Fibroblast of gingiva (primary cell): ENCODE measurements at places on chromosomes 6 and 20.

GRCh38 chr6:79143320-79143898 is 65.4 kb upstream of the PHIP start:
- no peak for DNase-seq

DNA sequence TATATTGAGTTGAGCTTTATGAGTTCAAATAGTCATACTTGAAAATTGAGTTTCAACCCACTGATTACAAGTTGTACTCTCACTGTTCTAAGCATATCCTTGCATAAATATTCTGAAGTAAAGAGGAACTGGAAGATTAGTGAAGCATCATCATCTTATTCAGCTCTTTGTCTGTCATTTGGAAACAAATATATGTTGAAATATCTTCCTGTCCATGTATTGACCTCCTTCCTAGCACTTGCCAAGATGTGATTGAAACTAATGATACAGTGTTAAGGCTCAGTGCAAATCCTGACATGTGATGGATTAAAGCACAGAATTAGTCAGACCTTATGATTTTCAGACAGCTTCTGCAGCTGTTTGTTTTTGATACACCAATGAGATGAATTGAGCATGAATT is 434.3 kb downstream of the TBC1D32 start:
- no peak for DNase-seq

DNA sequence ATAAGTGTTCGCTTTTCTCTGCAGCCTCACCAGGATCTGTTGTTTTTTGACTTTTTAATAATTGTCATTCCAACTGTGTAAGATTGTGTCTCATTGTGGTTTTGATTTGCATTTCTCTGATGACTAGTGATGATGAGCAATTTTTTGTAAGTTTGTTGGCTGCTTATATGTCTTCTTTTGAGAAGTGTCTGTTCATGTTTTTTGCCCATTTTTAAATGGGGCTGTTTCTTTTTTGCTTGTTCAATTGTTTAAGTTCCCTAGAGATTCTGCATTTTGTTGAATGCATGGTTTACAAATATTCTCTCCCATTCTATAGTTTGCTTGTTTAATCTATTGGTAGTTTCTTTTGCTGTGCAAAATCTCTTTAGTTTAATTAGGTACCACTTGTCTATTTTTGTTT is 295.9 kb downstream of the PACRG start:
- no peak for DNase-seq

GRCh38 chr6:161290751-161291150 is 16.9 kb upstream of the AGPAT4 start:
- no peak for DNase-seq

GRCh38 chr20:3068075-3068474 is 3.3 kb upstream of the OXT start:
- no peak for DNase-seq

GRCh38 chr20:57930351-57930750 is 220.5 kb upstream of the PMEPA1 start:
- no peak for DNase-seq

- DNase-seq = peak; percentile 7
Measured at GRCh38 chr6:54173089-54173488, 61.8 kb downstream of the MLIP start.

- DNase-seq = peak; percentile 5
Measured at GRCh38 chr6:46262928-46263706, 92.3 kb upstream of the ENPP5 start.

DNA sequence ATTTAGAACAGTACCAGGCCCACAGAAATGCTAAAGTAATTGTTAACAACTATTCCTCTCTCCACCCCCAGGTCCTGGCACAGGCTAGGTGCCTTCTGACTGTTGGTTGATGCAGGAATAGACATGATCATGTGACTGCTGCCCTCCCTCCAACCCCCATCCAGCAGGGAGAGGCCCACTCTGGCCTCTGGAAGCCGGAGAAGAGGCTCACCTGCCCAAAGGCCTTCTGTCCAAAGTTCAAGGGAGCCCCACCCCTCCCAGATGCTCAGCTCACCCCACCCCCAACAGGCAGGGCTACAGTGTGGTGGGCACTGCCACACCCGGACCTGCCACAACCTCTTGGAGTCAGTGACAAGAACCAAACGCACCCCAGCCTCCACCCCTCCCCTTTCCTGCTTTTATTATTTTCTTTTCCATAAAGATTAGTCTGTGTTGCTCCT is 26.9 kb upstream of the FOXP4 start:
- DNase-seq = no peak

GRCh38 chr6:37516076-37516919 is 16.6 kb upstream of the CCDC167 start:
- no peak for DNase-seq

- no peak for DNase-seq
Measured at GRCh38 chr6:3899970-3900439, 50.8 kb downstream of the FAM50B start.

DNA sequence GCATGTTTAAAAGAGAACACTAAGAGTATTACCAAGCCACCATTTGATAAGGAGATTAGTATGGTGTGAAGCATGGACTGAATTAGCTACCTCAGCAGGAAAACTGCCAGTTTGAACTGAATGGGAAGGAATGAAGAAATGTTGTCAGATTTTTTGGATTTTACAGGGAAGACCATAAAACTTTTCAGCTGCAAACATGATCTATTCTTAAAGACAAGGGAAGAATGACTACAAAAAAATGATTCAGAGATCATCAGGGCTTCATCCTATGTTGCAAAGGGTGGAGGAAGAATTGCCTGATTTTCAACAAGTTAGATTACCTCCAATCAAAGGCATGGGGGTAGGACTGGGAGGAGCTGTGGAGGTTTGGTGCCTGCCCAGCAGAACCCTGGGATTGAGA is 49.3 kb upstream of the MTRF1L start:
- DNase-seq = no peak

DNA sequence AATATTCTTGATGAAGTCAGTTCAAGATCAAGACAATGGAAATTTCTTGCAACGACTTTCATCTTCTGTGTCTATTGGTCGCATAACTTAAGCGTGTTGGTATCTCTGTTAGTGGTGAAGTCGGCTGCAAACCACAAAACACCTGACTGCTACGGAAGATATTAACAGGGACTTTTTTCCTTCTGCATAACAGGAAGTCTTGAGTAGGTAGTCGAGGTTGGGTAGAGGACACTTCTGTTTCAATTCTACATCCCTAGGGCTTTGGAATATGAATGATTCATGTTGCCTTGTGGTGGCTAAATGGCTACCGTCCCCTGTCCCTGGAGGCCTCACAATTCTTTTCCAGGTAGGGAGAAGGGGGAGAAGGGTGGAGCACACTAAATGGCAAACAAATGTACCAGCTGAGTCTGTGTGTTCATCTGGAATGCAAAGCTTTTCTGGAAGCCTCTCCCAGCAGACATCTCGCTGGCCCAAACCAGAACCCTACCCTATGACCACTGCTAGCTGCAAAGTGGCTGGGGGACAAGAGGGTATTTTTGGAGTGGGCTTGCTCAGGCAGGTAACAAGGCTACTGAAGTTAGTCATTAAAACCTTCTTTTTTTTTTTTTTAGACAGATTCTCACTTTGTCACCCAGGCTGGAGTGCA is 34.6 kb upstream of the NKX2-2 start:
- no peak for DNase-seq

DNA sequence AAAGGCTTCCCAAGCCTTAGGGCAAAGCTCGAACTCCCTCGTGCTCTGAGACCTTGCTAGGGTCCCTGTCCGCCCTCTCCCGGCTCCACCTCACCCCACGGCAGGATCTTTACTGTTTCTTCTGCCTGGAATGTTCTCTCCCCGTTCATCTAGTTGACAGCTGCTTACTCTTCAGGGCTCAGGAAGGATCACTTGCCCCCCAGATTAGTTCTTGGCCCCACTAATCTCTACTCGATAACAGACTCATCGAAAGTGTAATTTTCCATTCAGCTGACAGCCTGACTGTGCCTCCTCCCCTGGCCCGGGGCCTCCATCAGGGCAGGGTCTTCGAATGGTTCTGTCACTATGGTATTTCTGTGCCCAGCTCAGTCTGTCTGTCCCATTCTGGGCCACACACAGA is 3.1 kb downstream of the MAP1LC3A start:
- DNase-seq = no peak

DNA sequence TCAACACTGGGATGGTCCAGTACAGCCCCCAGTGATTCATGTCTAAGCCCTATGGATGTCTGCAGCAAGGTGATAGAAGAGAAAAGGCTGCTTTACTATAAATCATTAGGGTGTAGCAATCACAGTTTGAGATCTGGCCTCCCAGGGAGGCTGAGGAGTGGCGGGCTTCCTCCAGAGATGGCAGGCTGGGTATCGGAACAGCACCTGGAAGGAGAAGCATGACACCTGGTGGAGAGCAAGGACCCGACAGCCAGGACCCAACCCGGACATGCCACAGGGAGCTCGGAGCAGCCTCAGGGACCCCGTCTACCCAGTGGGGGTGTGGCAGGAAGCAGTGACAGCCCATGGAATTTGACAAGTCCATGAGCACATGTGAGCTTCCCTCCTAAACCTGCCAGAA is 114.8 kb upstream of the CD93 start:
- no peak for DNase-seq

DNA sequence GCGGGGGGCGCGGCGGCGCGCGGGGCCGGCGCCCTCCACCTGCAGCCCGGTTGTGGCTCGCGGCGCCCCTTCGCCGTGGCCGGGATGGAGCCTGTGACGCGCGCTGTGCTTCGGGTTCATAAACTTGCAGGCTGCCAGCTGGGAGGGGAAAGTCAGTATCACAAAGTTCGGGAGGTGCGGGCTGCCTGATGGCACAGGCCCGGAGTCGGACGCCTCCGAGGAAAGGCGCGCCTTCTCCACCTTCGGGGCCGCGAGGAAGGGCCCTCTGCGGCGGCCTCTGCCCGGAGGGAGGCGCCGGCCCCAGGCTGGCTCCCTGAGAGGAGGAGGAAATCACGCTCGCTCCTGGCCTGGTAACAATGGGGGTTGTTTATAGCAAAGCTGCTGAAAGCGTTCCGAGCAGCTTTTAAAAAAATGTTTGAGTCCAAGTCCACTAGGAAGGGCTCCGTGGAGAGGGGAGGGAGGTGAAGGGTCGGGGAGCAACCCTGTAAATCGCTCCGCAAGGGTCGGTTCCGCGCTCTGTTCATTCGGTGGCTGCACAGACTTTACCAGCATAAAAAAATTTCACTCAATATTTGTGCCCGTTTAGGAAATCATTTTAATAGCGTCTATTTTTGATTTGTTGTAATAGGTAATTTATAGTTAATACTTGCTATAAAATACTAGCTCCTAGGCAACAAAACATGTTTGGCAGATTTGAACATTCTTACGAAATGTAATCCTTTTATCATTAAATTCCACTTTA is 1.0 kb downstream of the AFDN start:
- peak; percentile 28 for DNase-seq

- DNase-seq = no peak
Measured at GRCh38 chr20:6819599-6819998, 52.1 kb downstream of the BMP2 start.

GRCh38 chr6:156827382-156827781 is 50.2 kb downstream of the ARID1B start:
- DNase-seq = peak; percentile 76

GRCh38 chr6:65399355-65400084 is 307.5 kb downstream of the EYS start:
- no peak for DNase-seq

GRCh38 chr20:43331906-43332305 is 125.8 kb upstream of the SRSF6 start:
- DNase-seq = no peak

GRCh38 chr6:55918639-55919038 is 43.2 kb upstream of the BMP5 start:
- peak; percentile 87 for DNase-seq

DNA sequence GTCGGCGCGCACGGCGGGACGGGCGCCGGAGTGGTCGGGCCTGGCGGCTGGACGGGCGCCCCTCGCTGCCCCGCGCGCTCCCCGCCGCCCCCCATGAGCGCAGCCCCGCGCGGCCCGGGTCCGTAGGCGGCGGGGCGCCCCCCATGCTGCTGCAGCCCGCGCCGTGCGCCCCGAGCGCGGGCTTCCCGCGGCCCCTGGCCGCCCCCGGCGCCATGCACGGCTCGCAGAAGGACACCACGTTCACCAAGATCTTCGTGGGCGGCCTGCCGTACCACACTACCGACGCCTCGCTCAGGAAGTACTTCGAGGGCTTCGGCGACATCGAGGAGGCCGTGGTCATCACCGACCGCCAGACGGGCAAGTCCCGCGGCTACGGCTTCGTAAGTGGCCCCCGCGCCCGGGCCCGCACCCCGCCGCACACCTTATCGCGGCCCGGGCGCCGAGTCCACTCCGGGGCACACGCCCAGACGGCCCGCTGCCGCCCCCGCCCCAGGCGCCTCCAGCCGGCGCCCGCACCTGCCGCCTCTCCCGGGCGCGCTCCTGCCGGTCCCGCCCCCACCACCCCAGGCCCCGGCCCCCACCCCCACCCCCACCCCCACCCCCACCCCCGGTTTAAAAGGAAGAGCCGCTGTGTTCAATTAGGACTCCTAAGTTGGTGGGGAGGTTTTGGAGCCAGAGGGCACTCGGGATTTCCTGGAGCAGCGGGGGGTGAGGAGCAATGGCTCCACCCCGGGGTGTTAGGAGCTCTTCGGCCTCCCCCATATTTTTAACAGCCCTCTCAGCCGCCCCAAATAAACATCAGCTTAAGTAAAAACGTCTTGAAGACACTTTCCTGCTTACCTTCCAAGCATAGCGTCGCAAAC is 474 bp downstream of the RBM38 start:
- no peak for DNase-seq

- no peak for DNase-seq
Measured at GRCh38 chr6:80182308-80182707, 75.8 kb downstream of the BCKDHB start.

GRCh38 chr20:18973529-18974173 is 160.1 kb downstream of the SCP2D1 start:
- no peak for DNase-seq

GRCh38 chr6:106939848-106940247 is 34.7 kb downstream of the CD24 start:
- DNase-seq = no peak

DNA sequence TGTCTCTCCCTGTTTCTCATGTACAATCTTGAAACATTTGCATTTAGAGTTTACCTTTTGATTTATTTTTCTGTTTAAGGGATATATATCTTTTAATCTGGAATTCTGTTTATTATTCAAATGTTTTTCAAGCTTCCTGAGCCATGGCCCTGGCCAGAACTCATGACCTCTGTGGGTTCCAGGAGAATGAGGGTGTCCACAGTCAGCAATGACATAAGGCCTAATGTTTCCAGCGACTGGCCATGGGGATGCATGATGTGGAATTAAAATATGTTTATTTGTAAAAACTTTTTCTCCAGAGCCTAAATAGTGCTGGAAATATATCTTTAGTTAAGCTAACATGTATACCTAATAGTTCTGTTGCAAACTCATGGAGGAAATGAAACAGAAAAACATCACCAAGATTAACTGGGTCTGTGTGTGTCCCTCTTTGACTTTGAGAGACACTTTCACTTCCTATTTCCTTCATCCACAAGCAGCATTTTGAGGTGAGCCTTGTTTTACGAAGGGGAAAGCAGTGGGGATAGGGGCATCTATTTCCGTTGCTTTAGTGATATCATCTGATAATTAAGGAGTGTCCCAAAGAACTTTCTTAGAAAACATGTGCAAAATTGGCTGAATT is 87.6 kb downstream of the SMOC2 start:
- DNase-seq = no peak

DNA sequence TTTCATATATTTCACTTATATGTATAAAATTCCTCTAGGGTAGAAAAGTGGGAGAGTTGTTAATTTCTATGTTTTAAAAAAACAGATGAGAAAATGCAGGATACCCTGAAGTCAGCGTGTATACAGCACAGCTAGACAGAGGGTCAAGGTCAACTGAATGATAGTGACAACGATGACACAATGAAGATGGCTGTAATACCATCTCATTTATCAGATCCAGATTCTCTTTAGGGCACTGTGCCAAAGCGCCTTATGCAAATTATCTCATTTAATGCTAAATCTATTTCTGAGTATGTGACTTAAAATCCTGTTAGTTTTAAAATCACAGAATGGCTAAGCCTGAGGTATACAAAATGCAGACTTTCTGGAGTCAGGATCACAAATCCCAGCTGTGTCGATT is 431.4 kb upstream of the RUNX2 start:
- DNase-seq = no peak
